Progenitor cell of endocrine pancreas (in vitro differentiated cells): ENCODE measurements at places on chromosomes 3 and 15. TPM values are rescaled to one million over a fixed set of nuclear protein-coding genes. Genes with fewer than 3 reads are reported as not detected.

The SMAD6 gene
- 35.5 and 38.9 TPM in 2 replicates for total RNA-seq

DNA sequence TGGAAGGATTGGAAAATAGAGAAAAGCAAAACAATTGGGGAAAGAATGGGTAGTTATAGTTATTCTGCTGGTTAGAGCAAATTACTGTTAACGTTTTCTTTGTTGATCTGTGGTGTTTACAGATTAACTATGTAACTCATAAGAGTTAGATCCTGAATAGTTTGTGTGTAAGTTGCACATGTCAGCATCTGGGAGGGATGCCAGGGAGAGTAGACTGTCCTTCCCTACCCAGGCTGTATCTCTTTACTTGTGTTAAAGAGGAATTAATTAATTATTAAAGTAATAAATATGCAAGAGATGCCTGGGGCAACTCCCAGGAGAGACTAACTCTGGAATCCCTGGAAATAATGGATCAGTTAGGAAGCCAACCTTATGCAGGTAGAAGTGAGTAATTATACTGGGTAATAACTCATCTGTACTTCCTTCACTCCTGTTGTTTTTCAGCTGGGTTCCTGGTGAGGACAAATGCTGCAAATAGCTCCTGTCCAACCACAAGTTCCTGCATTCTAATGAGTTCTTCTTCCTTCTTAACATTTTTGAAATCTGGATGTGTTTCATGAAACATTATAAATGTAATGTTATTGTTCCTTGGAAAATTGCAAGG, 18.9 kb downstream of the GHRL start:
- no peak for DNase-seq
- H3K27me3 ChIP-seq: no peaks in the 10 kb centered on the region
- H3K36me3 ChIP-seq: peaks cover 17% of the 10 kb centered on the region
- H3K27ac ChIP-seq: no peak overlapping the region
- H3K4me1 ChIP-seq: peaks cover 7% of the 10 kb centered on the region

- no peaks in the 10 kb centered on the region for H3K36me3 ChIP-seq
- H3K4me1 ChIP-seq: peaks cover 6% of the 10 kb centered on the region
- no peak overlapping the region for H3K27ac ChIP-seq
Measured at GRCh38 chr3:161556533-161556932, 59.9 kb downstream of the OTOL1 start.

GRCh38 chr15:98778960-98779359, 130.6 kb downstream of the IGF1R start:
- no peak overlapping the region for H3K27ac ChIP-seq
- DNase-seq: no peak
- H3K4me3 ChIP-seq: no peak overlapping the region
- no peaks in the 10 kb centered on the region for H3K27me3 ChIP-seq
- H3K36me3 ChIP-seq: no peaks in the 10 kb centered on the region

DNA sequence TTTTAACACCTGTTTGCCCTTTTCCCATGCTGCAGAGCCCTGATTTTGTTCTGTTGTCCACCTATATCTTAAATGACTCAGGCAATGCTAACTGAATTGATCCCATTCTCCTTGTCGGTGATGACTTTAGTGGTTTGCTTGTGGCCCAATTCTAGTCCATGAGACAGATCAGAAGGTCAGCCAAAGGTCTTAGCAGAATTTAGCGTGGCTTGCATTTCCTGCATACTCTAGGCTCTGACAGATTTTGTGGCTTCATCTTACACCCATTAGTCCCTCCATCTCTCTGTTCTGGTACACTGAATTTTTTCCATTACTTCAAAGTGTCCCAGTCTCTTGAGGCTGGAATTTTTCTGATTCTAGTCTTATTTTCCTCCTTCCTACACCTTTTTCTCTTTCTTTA, 161.9 kb downstream of the STAC start:
- no peaks in the 10 kb centered on the region for H3K36me3 ChIP-seq
- H3K4me1 ChIP-seq: peaks cover 10% of the 10 kb centered on the region
- no peak overlapping the region for H3K27ac ChIP-seq
- H3K27me3 ChIP-seq: peaks cover 12% of the 10 kb centered on the region
- no peak for DNase-seq
- H3K4me3 ChIP-seq: no peak overlapping the region
